Muscle of leg (tissue), 16 donors: ENCODE measurements at places on chromosomes 4 and X. TPM values are rescaled to one million over a fixed set of nuclear protein-coding genes. Genes with fewer than 3 reads are reported as not detected.
A peak's percentile ranks its signal among the peaks of the same experiment; 100 is the strongest.

Gene ANXA10
- not detected for total RNA-seq

GRCh38 chrX:42704454-42704853 is 73.5 kb downstream of the PPP1R2C start:
- DNase-seq: peak; percentile 24

GRCh38 chrX:129522184-129523078 is 859 bp downstream of the SMARCA1 start:
- peak; percentile 85 for DNase-seq

DNA sequence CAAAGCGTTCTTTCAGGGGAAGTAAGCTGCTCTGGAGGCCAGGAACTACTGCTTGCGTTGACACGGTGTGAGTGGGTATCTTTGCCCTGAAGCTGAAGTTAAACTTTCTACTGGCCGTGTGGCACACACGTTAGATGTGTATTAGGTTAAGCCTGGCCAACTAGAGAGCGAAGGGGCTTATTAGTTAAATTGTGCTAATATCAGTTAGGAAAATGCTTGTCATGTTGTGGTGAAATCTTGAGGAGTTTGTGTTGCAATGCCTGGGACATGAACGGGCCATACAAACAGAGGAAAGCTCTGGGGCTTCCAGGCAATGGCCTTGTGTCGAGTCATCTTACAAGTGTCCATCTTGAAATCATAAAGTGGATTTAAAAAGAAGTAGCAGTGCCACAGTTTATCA is 62.6 kb downstream of the NSUN7 start:
- no peak for DNase-seq

Gene SLC49A3
- total RNA-seq: 2.9 TPM

Gene PPEF2
- total RNA-seq: 0.04 TPM

DNA sequence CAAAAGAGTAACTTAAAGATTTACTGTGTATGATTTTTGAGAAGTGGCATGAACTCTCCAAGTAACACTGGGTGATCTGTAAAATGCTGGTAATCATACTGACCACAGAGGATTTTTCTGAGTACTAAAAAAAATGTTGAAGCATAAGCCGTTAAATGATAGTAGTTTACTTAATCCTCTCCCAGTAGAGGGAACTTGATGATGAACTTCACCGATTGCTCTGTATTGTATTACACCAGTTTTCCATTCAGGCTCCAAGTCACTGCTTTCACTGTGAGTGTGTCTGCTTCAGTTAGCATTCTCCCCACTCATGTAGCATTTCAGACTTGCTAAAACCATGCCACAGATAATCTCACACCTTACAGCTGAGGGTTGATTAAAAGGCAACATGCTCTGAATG is 294.1 kb downstream of the GBA3 start:
- no peak for DNase-seq

Gene HPF1
- 24.3 TPM for total RNA-seq

- no peak for DNase-seq
Measured at GRCh38 chrX:154981116-154981411, 41.5 kb downstream of the F8 start.

DNA sequence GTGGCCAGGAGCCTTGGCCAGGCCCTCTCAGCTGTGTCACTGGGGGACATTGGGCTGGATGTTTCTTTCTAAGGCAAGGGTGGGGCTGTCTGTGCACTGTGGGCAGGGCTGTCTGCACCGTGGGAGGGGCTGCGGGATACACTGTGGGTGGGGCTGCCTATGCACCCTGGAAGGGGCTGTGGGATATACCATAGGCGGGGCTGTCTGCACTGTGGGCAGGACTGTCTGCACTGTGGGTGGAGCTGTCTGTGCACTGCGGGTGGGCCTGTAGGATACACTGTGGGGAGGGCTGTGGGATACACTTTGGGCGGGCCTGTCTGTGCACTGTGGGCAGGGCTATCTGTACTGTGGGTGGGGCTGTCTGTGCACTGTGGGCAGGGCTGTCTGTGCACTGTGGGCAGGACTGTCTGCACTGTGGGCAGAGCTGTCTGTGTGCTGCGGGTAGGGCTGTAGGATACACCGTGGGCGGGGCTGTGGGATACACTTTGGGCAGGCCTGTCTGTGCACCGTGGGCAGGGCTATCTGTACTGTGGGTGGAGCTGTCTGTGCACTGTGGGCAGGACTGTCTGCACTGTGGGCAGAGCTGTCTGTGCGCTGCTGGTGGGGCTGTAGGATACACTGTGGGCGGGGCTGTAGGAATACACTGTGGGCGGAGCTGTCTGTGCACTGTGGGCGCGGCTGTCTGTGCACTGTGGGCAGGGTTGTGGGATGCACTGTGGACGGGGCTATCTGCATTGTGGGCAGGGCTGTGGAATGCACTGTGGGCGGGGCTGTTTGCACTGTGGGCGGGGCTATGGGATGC is 31.1 kb downstream of the ACOX3 start:
- DNase-seq: peak; percentile 93

DNA sequence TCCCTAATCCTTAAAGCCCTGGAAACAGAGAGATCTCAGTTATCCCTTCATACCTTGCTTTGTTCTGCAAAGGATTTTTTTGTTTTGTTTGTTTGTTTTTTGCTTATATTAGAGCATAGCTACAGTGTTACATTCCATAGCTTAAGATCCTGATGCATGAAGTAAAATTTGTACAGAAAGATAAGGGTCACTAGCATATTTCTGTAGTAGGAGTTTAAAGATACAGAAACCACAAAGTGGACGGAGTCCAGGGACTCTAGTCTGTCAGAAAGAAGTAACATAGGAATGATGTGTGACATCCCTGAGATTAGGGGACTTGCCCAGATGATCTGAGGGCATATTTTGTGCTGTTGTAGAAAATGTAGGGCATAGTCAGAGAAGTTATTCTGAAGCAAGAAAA is 151.9 kb upstream of the PLAC1 start:
- no peak for DNase-seq

DNA sequence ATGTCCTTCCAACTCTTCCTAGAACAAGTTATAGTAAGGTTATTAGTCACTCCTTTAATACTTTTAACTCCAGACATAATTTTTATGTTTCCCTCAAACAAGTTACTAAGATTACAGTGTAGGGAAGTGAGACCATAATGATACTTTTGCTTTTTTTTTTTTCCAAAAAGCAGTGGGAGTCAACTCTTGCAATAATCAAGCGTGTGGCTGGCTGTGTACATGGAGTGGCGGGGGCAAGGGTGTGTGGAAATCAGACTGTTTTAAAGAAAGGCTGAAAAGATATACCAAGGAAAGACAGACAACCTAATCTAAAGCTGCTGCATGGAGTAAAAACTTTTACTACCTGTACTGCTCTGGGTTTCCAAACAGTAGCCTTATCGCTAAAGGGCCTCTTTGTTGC is 4.1 kb downstream of the NOA1 start:
- DNase-seq: no peak

DNA sequence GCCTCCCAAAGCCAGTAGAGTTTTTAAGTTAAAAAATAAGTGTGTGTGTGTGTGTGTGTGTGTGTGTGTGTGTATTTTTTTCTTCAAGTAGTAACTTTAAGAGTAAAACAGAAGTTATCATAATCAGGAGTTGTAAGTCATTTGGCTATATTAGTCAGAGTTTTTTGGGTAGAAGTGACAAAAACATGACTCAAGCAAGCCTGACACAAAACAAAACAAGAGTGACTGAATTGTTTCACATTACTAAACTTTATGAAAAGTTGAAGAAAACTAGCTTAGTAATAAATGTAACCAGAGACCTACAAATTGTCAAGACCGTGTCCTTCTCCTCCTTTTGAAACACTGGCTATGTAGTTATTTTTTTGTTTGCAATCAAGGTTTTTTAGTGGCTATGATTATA is 738.0 kb upstream of the PITX2 start:
- no peak for DNase-seq

DNA sequence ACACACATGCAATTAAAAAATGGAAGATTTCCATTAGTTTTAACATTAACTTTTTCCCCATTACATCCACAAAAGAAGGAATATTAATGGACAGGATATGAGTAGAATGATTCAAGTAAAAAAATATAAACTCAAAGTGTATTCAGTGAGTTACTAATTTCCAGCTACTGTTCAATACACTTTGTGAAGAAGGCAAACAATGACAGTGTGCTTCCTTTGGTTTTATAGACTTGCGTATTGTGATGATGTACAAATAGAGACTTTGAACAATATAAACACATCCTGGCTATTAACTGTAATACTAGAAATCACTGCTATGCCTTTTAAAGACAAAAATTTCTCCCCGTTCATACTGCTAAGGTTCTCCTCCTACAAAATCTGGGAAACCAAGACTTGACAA is 171.4 kb downstream of the ASB9 start:
- no peak for DNase-seq

Gene MGARP
- 0.31 TPM for total RNA-seq

Gene SLC25A43
- 7.0 TPM for total RNA-seq

- DNase-seq: no peak
Measured at GRCh38 chr4:47154816-47155370, 123.5 kb downstream of the GABRB1 start.

DNA sequence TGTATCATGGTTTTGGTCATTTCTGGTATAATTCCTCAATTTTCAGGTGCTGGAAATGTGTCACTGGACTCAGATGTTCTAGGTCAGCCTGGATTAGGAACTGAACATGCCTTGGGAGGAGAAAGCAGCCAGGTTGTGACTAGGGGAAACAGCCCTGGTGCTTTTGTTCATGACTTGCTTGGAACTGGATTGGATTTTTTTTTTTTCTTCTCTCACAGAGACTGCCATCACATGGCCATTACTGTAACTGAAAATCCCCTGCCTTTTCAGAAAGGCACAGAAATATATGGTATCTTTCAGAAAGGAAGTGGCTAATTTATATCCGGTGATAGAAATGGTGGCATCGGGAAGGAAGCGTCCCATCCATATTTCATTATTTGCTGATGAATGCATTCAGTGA is 34.6 kb downstream of the SEPTIN11 start:
- DNase-seq: peak; percentile 72

DNA sequence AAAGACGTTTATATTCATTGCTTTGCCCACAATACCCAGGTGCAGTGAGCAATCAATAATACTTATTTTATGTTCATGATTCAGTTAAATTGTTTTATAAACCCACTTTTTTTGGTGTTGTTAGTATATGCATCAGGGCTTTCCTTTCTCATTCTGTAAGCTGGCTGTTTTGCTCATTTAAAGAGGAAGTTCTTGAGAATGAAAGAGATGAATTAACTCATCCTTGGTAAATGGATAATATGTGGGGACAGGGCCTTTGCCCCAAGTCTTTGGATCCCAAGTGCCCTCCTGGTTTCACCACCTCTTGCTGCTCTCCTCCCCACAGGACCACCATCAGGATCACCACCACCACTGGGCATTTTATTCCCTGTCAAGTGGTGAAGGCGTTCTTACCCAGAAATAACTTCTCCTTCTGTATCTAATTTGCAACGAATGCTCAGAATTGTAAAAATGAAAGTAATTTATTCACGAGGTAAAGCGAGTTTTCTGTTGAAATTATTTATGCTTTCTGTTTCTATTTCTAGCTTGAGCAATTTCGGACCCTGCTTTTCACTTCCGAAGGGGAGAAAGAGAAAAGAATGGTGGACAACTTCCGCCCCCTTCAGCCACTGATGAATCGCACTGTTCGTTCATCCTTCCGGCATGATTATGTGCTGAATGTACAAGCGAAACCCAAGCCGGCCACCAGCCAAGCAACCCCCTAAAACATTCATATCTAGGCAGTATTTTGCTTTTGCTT is 8.2 kb upstream of the ZRSR2 start:
- no peak for DNase-seq

Gene FAM184B
- 5.1 TPM for total RNA-seq

GRCh38 chr4:5204781-5205180 is 153.5 kb downstream of the STK32B start:
- no peak for DNase-seq

Gene GPC4
- total RNA-seq: 34.1 TPM

DNA sequence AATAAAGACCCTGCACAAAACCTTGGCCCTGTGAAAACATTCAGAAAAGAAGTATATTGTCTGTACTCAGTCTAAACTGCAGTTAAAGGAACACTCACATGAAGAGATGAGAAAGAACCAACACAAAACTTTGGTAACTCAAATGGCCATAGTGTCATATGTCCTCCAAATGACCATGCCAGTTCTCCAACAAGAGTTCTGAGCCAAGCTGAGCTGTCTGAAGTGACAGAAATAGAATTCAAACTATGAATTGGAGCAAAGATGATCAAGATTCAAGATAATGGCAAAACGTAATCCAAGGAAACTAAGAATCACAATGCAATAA is 739.3 kb upstream of the NDST4 start:
- DNase-seq: no peak

Gene CC2D2A
- 20.8 TPM for total RNA-seq

Gene EDA
- 12.3 TPM for total RNA-seq

GRCh38 chrX:39133971-39134370 is 332.7 kb downstream of the MID1IP1 start:
- no peak for DNase-seq
